ENCODE measurements at places on chromosomes 6 and 20. TPM values are rescaled to one million over a fixed set of nuclear protein-coding genes. Genes with fewer than 3 reads are reported as not detected.

GRCh38 chr6:32662836-32663235, 3.6 kb downstream of the HLA-DQB1 start:
- H3K36me3 ChIP-seq = no peaks in the 10 kb centered on the region
- no peak overlapping the region for H3K27ac ChIP-seq
- H3K4me1 ChIP-seq = no peaks in the 10 kb centered on the region
- no peak for DNase-seq

GRCh38 chr6:158185729-158186456, 17.7 kb downstream of the GTF2H5 start:
- H3K27ac ChIP-seq = no peak overlapping the region
- no peaks in the 10 kb centered on the region for H3K4me1 ChIP-seq
- DNase-seq = no peak
- H3K4me3 ChIP-seq = no peak overlapping the region
- no peaks in the 10 kb centered on the region for H3K27me3 ChIP-seq

- no peaks in the 10 kb centered on the region for H3K36me3 ChIP-seq
- DNase-seq = no peak
- no peaks in the 10 kb centered on the region for H3K4me1 ChIP-seq
- no peaks in the 10 kb centered on the region for H3K27me3 ChIP-seq
Observed at GRCh38 chr6:119283214-119283613, 66.3 kb downstream of the MAN1A1 start.

DNA sequence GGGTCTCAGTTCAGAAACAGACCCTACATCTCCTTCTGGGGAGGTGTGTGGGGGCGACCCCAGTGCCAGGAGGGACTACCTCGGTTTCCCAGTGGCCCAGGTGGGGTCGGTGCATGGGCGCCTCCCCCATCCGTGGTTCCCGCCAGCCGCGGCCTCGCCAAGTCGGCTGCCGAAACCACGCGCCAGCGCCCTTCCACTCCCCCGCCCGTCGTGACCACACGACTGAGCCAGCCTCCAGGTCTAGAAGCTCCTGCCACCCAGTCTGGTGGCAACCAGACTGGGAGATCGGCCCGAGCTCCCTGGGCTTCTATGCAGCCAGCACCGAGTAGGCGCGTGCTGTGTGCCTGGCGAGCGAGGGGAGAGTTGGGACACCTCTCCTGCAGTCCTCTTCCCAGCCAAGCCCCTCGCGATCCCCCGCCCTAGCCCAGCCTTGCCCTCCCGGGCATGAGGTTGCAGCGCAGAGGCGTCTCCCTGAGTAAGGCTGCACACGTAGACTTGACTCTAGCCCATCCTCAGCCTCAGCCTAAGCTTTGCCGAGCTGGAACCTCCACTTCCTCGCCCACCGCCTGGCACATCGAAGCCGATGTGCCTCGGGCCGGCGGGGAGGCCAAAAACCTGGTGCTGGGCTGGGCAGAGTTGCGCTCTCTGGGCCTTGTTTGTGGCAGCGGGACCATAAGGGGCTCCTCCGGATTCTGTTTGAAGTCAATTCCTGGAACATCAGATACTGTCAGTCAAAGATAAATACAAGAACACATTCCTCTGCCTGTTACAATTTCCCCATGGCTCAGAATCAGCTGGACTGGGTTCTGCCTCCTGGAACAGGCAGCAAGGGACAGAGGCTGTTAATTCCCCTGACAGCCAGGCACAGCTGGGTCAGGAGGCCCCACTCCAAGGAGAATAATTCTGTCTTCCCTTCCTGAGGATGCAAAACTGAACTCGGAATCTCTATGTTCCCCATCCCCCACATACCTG, 1.5 kb upstream of the CPNE5 start:
- peaks cover 15% of the 10 kb centered on the region for H3K27me3 ChIP-seq
- no peak for DNase-seq

Gene CLPSL1
- total RNA-seq = not detected

Gene PLG
- total RNA-seq = 0.39 TPM

All from spinal cord (tissue), 10 donors.